Frontal cortex (tissue), 4 donors: ENCODE measurements at places on chromosomes 2 and 18. TPM values are rescaled to one million over a fixed set of nuclear protein-coding genes. Genes with fewer than 3 reads are reported as not detected.

MTX2 gene
- total RNA-seq: 55.4 TPM

BCL2 gene
- 17.9 TPM for total RNA-seq

DYNAP gene
- not detected for total RNA-seq

NCKAP5 gene
- 9.0 TPM for total RNA-seq

TGFA gene
- total RNA-seq: 14.3 TPM

CHRND gene
- not detected for total RNA-seq

CRACDL gene
- total RNA-seq: 2.0 TPM

MAP3K19 gene
- 0.41 TPM for total RNA-seq

STK17B gene
- 6.1 TPM for total RNA-seq

C1QL2 gene
- 0.41 TPM for total RNA-seq

TRPM8 gene
- 0.41 TPM for total RNA-seq

TCF23 gene
- total RNA-seq: not detected

PIEZO2 gene
- total RNA-seq: 2.4 TPM

FIGN gene
- total RNA-seq: 1.2 TPM

ARHGAP15 gene
- total RNA-seq: 19.2 TPM

ALPI gene
- not detected for total RNA-seq

AGAP1 gene
- total RNA-seq: 27.3 TPM

TYW5 gene
- total RNA-seq: 13.9 TPM

LGALSL gene
- total RNA-seq: 66.9 TPM

TSGA10 gene
- 16.7 TPM for total RNA-seq

SULT6B1 gene
- total RNA-seq: not detected

SOWAHC gene
- total RNA-seq: 33.0 TPM

CCL20 gene
- not detected for total RNA-seq

SLC5A7 gene
- total RNA-seq: 1.6 TPM

TACR1 gene
- 1.2 TPM for total RNA-seq

SLC23A3 gene
- under 0.01 TPM for total RNA-seq

UGT1A1 gene
- total RNA-seq: not detected

RND3 gene
- total RNA-seq: 251 TPM

C2orf15 gene
- 4.5 TPM for total RNA-seq

BCL11A gene
- total RNA-seq: 68.1 TPM

PDE1A gene
- total RNA-seq: 51.0 TPM
